Kidney (tissue), 22 donors: ENCODE measurements at places on chromosomes 13 and 19. TPM values are rescaled to one million over a fixed set of nuclear protein-coding genes. Genes with fewer than 3 reads are reported as not detected.

The RETN gene
- not detected for polyA plus RNA-seq

The ZNF433 gene
- polyA plus RNA-seq, result 10.5 TPM

- peak; percentile 75 for DNase-seq
- H3K36me3 ChIP-seq, result no peaks in the 10 kb centered on the region
- H3K4me3 ChIP-seq, result no peak overlapping the region
- H3K27me3 ChIP-seq, result no peaks in the 10 kb centered on the region
- peaks cover 5% of the 10 kb centered on the region for H3K4me1 ChIP-seq
Measured at GRCh38 chr19:57406516-57407123, 4.3 kb upstream of the ZNF17 start.

The ERICH6B gene
- not detected for polyA plus RNA-seq

DNA sequence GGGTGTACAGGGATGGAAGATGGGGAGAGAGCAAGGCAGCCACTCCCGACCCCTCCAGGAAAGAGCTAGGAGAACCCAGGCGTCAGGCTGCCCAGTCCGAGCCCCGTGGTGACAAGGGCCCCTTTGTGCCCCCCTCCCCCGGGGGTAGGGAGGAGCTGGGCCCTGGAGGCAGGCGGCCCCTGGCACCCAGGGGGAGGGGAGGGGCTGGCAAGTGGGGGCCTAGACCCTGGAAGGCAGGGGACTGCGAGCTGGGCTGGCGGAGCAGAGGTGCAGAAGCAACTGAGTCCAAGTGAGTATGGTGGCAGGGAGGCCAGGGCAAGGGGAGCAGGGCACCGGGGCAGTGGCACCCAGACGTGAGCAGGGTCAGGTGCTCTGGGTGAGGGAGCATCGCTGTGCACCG, at the start of gene MAG:
TSS of gene MAG (plus strand) at position 246 of the 400 bp plus-strand sequence. CDS start 3,248 bp downstream, outside the sequence.
- H3K4me1 ChIP-seq, result no peaks in the 10 kb centered on the region
- no peaks in the 10 kb centered on the region for H3K36me3 ChIP-seq
- no peak within 1 kb of the TSS for H3K4me3 ChIP-seq

- H3K27me3 ChIP-seq, result no peaks in the 10 kb centered on the region
- no peak overlapping the region for H3K27ac ChIP-seq
- H3K36me3 ChIP-seq, result no peaks in the 10 kb centered on the region
Measured at GRCh38 chr13:38944219-38944618, 46.4 kb downstream of the STOML3 start.

DNA sequence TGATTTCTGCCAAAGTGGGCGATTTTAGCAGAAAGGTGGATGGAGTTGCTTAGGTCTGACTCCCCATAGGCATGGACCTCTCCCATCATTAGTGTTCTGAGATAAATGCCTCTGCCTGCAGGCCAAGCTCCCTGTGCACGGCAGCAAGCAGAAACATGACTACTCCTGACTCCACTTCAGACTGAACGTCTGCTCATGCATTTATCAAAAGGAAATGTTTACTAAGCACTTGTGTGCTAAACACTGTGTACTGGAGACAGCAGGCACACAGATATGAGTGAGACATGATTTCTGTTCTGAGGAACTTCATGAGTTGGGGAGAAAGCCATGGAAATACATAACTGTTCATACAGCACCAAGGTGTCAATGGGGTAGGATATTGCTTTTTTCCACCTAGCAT, 149.6 kb downstream of the MIPEP start:
- H3K4me1 ChIP-seq, result no peaks in the 10 kb centered on the region
- DNase-seq, result no peak
- H3K27me3 ChIP-seq, result no peaks in the 10 kb centered on the region
- no peaks in the 10 kb centered on the region for H3K36me3 ChIP-seq

DNA sequence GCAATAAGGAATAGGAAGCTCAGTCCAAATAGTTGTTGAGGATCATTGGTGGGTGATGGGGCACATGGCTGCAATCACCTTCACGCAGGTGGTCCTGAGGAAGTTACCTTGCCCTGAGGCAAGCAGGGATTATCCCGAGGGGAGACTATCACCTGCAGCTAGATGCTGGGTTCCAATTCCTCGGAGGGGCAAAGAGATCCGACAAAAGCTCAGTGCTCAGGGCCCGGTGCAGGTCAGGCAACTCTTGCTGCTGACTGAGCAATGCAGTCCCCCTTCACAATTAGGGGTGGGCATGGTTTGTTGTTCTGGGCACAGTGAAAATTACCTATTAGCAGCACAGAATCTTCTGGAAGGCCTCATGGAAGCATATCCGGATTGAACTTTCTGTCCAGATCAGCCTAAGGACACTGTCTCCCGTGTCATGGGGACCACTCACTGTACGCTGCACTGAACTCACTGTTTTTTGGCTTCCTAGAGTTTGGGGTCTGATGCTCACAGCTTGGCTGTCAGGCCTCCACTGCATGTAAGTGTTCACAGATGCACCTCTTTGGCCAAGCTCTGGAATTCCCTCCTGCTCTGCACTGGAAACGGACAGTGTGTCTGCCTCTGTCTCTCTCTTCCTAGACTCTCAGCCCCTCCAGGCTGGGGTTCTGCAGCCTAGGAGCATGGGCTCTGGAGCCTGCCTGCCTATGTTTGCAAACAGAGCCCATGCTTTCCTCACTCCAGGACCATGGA, 372.7 kb downstream of the ZNF536 start:
- H3K4me1 ChIP-seq, result no peaks in the 10 kb centered on the region
- H3K27ac ChIP-seq, result no peak overlapping the region
- no peak overlapping the region for H3K4me3 ChIP-seq
- no peaks in the 10 kb centered on the region for H3K36me3 ChIP-seq
- peak; percentile 3 for DNase-seq

The ALOX5AP gene
- 15.4 TPM for polyA plus RNA-seq

The KIR2DL3 gene
- polyA plus RNA-seq, result not detected

The MYO16 gene
- polyA plus RNA-seq, result 0.43 TPM

- H3K36me3 ChIP-seq, result no peaks in the 10 kb centered on the region
- no peaks in the 10 kb centered on the region for H3K4me1 ChIP-seq
- peaks cover 11% of the 10 kb centered on the region for H3K27me3 ChIP-seq
- peak within 1 kb of the TSS; percentile 91 for H3K27ac ChIP-seq
Measured at GRCh38 chr19:11418549-11419506, at the start of gene RGL3. Gene RGL3 (minus strand): TSS chr19:11419314. CDS start chr19:11419278, 36 bp downstream.

DNA sequence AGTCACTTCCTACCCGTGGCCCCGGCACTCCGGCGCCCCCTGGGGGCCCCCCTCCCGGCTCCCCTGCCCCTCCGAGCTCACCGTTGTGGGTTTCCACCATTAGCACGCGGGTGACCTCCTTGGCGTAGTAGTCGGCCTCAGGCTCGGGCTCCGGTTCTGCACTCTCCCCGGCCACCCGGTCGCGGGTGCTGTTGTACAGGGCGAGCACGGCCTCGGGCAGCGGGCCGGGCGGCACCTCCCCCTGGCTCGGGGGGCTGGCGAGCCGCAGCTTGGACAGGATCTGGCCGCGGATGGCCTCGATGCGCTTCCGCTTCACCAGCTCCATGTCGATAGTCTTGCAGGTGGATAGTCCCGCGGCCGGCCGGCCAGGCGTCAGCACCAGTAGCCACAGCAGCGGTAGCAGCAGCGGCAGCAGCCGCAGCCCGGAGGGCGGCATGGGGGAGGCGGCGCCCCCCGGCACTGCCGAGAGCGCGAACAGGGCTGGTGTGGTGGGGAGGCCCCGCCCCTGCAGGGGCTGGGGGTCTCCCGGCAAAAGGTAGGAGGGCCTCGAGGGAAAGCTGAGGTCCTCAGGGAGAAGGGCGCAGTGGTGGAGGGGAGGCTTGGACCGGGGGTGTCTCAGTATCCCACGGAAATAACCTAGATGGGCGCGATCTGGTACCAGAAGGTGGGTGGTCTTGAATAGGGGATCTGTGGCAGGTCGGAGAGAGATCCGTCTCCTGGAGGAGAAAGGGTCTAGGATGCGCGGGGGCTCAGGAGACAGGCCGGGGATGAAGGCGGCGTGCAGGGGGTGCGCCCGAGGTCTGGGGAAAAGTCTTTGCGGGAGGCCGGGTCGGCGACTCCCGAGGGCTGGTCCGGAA, 885 bp downstream of the TGFB1 start:
- peak overlapping the region; percentile 60 for H3K27ac ChIP-seq
- no peaks in the 10 kb centered on the region for H3K36me3 ChIP-seq
- no peaks in the 10 kb centered on the region for H3K27me3 ChIP-seq
- DNase-seq, result peak; percentile 40
- peaks cover 3% of the 10 kb centered on the region for H3K4me1 ChIP-seq

The CBLC gene
- 8.2 TPM for polyA plus RNA-seq

DNA sequence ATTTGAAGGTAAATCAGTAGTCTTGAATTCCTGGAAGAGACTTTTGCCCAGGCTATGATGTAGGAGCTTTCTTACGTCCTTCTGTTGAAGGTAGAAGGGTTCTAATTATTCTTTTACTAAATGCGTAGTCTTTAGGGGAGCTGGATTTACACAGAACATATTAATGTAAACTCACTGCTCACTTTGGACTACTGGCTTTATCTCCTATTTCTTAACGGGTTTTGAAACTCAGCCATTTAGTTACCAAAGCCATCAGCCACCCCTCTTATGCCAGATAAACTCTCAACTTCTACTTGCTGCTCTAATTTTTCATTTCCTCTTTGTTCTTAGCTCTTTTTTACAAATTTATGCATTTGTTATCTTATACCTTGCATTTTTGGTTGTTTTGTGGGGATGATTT, 81.5 kb downstream of the FNDC3A start:
- H3K36me3 ChIP-seq, result no peaks in the 10 kb centered on the region
- no peaks in the 10 kb centered on the region for H3K4me1 ChIP-seq
- H3K4me3 ChIP-seq, result no peak overlapping the region
- H3K27ac ChIP-seq, result no peak overlapping the region
- no peaks in the 10 kb centered on the region for H3K27me3 ChIP-seq

DNA sequence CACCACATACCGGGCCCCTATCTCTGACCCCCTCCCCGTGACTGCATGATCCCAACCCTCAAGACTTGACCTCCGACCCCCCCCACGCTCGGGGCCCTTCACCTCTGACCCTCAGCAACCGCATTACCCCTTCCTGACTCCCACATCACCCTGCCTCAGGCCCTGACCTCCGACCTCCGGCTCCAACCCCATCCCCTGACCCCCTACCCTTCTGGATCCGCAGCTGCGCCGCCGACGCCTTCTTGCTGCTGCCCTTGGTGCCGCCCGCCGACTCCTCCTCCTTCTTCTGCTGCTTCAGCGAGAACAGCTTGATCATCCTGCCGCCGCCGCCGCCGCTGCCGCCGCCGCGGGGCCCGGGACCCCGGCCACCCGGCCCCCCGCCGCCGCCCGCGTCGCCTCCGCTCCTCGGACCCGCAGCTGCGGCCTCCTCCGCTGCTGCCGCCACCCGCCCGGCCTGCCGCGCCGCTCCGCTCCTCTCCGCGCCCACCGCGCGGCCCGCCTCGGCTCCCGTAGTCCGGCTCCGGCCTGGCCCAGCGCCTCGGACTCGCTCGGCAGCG, at the start of gene UBE2M:
TSS of gene UBE2M (minus strand) at position 546 of the 557 bp plus-strand sequence. CDS start at position 316, 230 bp downstream.
- peak; percentile 94 for DNase-seq
- H3K36me3 ChIP-seq, result peaks cover 9% of the 10 kb centered on the region
- peaks cover 54% of the 10 kb centered on the region for H3K4me1 ChIP-seq
- H3K27me3 ChIP-seq, result no peaks in the 10 kb centered on the region
- H3K27ac ChIP-seq, result peak within 1 kb of the TSS; percentile 98
